Stimulated activated CD4-positive, alpha-beta T cell treated with anti-CD3 and anti-CD28 coated beads, Interleukin-4, amount 100 ng/mL, for 4 hours (primary cell): ENCODE measurements at places on chromosomes 1 and 21.
A peak's percentile ranks its signal among the peaks of the same experiment; 100 is the strongest.

GRCh38 chr1:202852163-202852904, 36.6 kb downstream of the RABIF start:
- DNase-seq = peak; percentile 27

- DNase-seq = no peak
These were observed 22.6 kb upstream of the CR2 start for GRCh38 chr1:207431508-207431907.

DNA sequence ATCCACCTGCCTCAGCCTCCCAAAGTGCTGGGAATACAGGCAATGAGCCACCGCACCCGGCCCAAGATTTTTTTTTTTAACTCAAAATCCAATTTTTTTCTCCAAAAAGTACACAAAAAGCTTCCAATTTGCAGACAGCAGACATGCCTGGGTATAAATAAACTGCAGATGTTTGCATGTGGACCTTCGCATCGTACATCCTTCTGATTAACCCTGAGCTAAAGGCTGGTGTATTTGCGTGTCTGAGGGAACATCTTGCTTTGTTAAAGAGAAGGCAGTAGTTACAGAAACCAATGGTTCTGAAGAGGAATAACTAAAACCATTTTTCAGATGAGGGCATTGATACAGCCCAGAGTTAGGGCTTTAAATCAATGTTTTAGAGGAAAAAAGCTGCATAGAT, 12.7 kb downstream of the BCAR3 start:
- no peak for DNase-seq

DNA sequence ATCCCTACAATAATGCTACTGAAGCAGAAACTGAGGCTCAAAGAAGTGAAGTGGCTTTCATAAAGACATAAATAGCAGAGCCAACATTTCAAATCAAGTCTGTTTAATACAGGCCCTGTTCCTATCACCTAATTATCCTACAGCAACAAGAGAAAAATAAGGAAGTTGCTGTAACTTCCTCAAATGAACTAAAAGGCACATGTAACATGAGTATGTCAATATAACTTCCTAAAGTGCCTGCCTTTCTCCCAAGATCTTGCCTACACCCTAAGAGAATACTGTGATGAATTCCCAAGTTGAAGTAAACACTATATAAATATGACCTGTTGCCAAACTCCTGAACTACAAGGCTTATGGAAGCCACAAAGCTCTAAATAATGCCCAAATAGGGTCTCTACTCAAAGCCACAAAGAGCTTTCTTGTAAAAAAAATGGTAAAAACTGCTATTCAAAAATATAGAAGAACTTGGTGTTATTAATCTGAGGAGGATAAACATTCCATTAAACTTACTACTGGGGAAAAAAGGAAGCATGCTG, 8.6 kb downstream of the BEND5 start:
- no peak for DNase-seq

DNA sequence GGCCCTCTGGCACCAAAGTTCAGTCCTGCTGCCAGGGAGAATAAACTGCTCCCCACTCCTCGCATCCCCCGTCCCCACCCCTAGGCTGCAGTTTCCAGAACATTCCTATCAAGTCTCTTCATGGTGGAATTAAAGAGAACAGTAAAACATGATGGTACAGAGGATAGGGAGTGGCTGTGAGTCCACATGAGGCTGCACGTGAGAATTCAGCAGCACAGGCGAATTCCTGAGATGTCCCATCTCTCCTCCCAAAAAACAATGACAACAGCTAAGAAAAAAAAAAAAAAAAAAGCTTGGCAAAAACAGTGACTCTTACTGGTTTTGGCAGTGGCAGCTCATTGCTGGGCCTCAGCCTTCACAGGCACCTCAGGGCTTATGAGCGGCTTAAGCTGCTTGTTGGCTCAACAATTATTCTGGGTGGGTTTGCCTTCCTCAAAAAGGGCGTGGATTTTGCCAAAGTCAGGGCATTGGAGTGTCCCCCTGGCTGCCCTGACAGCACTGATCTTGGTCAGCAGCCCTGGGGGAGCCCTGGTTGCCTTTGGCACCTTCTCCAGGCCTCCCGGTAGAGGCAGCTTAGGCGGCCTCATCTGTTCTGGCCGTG, 5.7 kb upstream of the IFFO2 start:
- no peak for DNase-seq

DNA sequence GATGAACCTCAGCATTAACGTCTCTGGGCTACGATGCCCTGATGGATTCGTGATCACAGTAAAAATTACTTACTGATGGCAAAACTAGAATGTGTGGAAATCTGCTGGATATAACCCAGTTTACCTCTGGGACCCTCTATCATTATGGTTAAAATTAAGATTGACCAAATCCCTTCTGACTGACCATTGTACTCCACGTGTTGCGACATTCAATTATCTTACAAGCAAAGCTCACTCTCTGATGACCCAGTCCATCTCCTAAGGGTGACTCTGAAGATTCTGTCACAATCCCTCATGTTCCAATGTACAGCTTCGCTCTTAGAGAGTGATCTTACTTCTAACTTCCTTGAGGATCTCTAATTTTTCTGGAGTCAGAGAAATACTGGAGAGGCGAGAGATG, 288.5 kb upstream of the RUNX1 start:
- DNase-seq = no peak

- DNase-seq = no peak
These were observed 23.0 kb upstream of the EPHA2 start for GRCh38 chr1:16178596-16179497.

GRCh38 chr1:61158591-61158990, 76.2 kb downstream of the NFIA start:
- no peak for DNase-seq

DNA sequence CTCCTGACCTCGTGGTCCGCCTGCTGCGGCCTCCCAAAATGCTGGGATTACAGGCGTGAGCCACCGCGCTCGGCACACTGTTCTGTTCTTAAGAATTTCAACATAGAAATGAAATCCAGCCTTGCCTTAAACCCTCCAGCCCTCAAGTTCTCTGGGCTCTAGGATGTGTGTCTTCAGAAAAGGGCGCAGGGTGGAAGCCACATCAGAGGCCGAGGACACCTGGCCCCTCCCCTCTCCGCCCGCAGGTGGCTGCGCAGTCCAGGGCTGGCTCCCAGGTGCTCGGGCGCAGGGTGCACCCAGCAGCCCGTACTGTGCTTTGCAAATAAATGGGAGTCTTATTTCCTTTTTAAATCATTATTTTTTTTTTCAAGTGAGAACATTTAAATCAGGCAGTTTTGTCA, 2.0 kb upstream of the C1orf174 start:
- DNase-seq = peak; percentile 29

- DNase-seq = no peak
These were observed 76.4 kb downstream of the TTC3 start for GRCh38 chr21:37149411-37149810.

- DNase-seq = no peak
These were observed 3.0 kb downstream of the FCAMR start for GRCh38 chr1:206967096-206967849.

DNA sequence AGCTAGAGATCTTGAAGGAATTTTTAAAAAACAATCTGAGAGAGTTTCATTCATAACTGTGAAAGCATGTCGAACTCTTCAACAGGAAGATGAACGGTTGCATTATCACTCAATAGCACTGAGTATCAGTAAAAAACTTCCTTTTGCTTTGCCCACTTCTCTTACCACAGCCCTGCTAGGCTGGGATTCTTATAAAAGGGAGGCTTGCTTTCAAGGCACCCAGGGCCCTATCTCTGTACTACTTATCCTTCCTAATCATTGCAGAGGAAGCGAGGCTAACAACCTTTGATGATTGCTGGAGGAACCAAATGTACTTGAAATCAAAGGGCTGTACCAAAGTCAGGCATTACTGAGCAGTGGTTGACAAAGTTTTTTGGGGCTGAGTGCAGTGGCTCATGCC, 71.2 kb downstream of the SNRPE start:
- DNase-seq = no peak

DNA sequence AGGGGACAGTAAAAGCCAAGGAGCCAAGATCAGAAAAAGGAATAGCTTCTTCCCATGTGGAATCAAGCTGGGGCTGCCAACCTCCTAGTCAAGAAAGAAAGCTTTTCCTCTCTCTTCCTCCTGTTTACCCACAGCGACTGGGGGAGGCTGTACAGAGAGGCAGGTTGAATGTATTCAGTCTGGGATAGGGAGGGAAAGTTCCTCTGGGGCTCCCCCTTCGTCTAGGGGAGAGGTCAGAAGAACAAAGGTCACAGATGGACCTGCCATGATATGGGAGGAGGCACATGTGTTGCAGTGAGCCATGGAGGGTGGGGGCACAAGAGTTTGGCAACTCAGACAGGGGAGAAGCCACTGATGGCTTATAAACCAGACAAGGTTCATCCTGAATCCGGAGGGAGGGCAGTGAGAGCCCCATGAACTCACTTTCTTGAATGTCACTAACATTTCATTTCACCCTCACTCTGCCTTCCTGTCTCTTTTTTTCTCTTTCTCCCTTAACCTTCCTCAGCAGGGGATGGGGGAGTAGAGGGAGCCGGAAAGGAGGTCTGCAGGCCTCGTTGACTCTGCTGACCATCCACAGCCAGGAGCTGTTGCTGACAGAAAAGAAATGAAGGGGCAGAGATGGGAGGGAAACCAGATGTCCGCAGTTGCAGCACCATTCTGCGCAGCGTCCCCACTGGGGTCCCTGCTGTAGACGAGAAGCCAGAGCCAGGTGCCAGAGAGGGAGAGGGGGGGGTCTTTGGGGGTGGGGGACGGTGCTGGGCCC, 61.1 kb downstream of the PLXNA2 start:
- no peak for DNase-seq

- DNase-seq = no peak
These were observed 63.0 kb downstream of the NR5A2 start for GRCh38 chr1:200090252-200091159.

DNA sequence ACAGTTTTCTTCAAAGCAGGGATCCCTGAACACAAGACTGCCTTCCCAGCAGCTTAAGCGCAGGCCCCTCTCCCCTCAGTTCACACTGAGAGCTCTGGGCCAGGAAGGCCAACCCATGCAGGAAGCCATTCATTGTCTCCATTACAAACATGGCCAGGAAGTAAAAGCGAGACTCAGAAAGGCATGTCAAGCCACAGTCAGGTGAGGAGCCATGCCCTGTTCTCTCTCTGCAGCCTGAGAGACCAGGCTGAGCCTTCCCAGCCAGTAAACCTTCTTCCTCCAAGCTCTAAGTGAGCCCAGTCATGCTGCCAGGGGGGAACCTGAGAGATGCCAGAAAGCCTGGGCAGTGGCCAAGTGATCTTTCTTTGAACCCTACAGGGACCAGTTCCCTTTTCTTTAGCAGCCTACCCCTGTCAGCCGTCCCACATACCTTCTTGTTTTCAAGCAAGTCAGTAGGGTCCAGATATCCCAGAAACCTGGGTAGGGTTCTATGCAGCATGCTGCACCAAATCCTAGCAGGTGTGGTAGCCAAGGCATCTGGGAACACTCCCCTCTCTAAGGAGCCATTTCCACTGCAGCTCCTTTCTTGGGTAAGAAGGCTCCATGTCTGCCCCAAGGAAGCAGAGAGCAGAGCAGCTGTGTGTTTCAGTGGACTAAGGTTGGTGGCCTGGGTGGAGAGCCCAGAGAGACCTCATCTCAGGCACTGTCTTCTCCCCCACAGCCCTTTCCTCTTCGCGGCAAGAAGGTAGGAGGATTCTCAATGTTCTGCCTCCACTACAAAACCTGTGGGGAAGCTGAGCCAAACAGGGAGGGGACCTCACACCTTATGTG, 977 bp downstream of the TRAF3IP3 start:
- peak; percentile 36 for DNase-seq

DNA sequence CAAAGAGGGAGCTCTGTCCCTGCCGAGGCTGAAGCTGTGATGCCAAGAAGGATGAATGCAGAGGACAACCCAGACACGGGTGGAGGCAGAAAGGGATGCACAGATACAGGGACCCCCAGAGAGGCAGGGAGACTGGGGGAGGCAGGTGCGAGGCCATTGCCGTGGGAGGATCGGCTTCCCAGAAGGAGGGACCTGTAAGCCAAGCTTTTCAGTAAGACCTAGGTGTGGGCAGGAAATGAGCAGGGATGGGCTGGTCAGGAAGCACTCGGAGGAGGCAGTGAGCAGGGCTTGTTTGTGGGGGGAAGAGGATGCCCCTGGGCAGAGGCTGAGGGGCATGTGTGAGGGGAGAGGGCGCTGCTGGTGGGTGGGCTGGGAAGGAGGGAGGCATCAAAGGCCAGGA, 67.7 kb upstream of the WNT4 start:
- DNase-seq = no peak

- DNase-seq = no peak
These were observed 18.6 kb downstream of the ACTL8 start for GRCh38 chr1:17773591-17774326.

GRCh38 chr1:118986555-118987467, 1.3 kb downstream of the TBX15 start:
- DNase-seq = no peak

- no peak for DNase-seq
These were observed 142.9 kb downstream of the ROR1 start for GRCh38 chr1:63916485-63917360.

- DNase-seq = no peak
These were observed 40.5 kb upstream of the SLC35F3 start for GRCh38 chr1:233863901-233864545.

- DNase-seq = no peak
These were observed 210.8 kb upstream of the CACYBP start for GRCh38 chr1:174788981-174789380.
